A549 treated with GW870086 at 1 μM for 4 hours (cell line): ENCODE measurements at places on chromosomes 6 and 20. TPM values are rescaled to one million over a fixed set of nuclear protein-coding genes. Genes with fewer than 3 reads are reported as not detected.

Gene EYS
- 0.02 to 0.23 TPM (median 0.11 TPM) in 4 of 5 replicates, not detected in the other for total RNA-seq

Gene SYS1
- 28.2 to 34.9 TPM (median 30.6 TPM) in 5 replicates for total RNA-seq

Gene SIRPD
- total RNA-seq = not detected in 5 replicates

Gene AFG1L
- 1.2 to 2.6 TPM (median 1.5 TPM) in 5 replicates for total RNA-seq

Gene OPRM1
- not detected in 5 replicates for total RNA-seq

Gene MED23
- total RNA-seq = 5.3 to 8.4 TPM (median 6.9 TPM) in 5 replicates

Gene GCNT2
- 5.6 to 7.5 TPM (median 6.3 TPM) in 5 replicates for total RNA-seq

Gene FNDC1
- 0.05 to 0.14 TPM (median 0.06 TPM) in 5 replicates for total RNA-seq

Gene VSX1
- total RNA-seq = 0.43 to 1.1 TPM (median 0.61 TPM) in 5 replicates
